ENCODE measurements at places on chromosomes 7 and 10. TPM values are rescaled to one million over a fixed set of nuclear protein-coding genes. Genes with fewer than 3 reads are reported as not detected.

DNA sequence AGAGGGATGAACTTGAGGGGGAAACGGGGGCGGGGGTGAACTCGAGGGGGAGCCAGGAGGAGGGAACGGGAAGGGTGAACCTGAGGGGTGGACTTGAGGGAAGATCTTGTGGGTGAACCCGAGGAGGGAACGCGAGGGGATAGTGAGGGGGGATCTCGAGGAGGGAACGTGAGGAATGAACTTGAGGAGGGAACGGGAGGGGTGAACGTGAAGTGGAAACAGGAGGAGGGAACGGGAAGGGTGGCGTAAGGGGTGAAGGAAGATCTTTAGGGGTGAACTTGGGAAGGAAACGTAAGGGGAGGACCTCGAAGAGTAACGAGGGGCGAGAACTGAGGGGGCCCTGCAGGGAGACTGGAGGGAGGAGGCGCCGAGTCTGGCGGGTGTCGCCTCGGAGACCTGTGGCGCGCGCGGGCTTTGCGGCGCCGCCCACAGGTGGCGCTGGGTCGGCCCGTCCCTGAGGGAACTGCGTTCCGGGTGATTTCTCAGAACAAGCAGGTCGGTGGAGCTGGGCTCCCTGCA, 651 bp downstream of the MYO3A start:
- peaks cover 2% of the 10 kb centered on the region for H3K4me1 ChIP-seq
- peak overlapping the region; percentile 84 for H3K4me3 ChIP-seq
- no peaks in the 10 kb centered on the region for H3K27me3 ChIP-seq
- no peak overlapping the region for H3K27ac ChIP-seq

GRCh38 chr10:86509145-86509544, 12.4 kb downstream of the WAPL start:
- H3K4me3 ChIP-seq, result no peak overlapping the region
- H3K4me1 ChIP-seq, result no peaks in the 10 kb centered on the region
- H3K27me3 ChIP-seq, result no peaks in the 10 kb centered on the region
- H3K36me3 ChIP-seq, result peaks cover 82% of the 10 kb centered on the region
- no peak for DNase-seq
- H3K27ac ChIP-seq, result no peak overlapping the region

DNA sequence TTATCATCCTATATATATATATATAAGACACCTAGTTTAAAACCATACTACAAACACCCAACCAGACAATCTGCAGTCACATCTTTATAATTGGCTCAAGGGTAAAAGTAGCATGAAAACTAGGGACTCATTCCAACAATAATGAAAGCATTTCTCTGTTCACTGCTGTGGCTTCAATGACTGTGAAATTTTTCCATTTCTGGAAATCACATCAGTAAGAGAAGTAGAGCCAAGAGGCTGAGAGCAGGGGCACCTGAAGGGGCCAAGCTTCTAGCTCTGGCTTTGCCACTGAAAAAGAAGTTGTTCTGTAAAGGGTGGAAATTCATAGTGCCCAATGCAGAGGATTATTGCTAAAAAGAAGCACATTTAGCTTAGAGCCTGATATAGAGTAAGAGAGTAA, 158.6 kb upstream of the GLI3 start:
- no peaks in the 10 kb centered on the region for H3K36me3 ChIP-seq
- no peak for DNase-seq
- H3K4me3 ChIP-seq, result no peak overlapping the region
- no peaks in the 10 kb centered on the region for H3K27me3 ChIP-seq
- H3K27ac ChIP-seq, result no peak overlapping the region

DNA sequence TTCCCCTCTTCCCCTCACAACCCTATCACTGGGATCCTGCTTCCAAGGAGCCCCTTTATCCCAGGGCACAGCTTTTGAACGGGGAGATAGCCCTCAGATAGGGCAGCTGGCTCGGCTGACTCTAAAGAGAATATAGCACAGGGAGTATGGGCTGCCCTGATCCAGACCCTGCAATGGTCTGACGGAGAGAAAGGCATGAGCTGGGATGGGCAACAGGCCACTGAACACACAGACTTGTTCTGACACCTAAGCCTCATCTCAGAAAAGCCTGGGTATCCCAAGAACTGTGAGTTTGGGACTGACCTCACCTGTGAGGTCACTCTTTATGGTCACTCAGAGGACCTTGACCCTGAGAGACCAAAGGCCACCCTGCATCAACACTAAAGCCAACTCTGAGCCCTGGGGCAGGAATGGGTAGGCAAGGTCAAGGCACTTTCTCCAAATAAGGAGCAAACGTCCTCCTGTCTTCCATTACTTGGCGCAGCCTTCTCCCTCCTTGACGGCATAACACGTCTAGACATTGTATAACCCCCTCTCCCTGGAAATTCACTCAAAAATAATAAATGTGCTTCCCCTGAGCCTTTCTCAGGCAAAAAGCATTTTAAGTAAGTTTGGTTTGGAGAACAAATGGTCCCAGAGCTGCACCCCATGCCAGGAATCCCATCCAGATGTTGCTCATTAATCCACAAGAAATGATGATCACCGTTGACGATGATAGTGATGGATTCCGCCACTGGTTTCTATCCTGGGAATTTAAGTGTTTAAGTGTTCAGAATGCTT, 8.2 kb upstream of the LRRC18 start:
- DNase-seq, result no peak
- peaks cover 3% of the 10 kb centered on the region for H3K4me1 ChIP-seq

- no peak for DNase-seq
- no peak overlapping the region for H3K4me3 ChIP-seq
- no peak overlapping the region for H3K27ac ChIP-seq
- H3K4me1 ChIP-seq, result no peaks in the 10 kb centered on the region
- H3K36me3 ChIP-seq, result peaks cover 8% of the 10 kb centered on the region
- H3K27me3 ChIP-seq, result no peaks in the 10 kb centered on the region
Observed at GRCh38 chr10:5645944-5646617, 20.3 kb downstream of the ASB13 start.

- no peak for DNase-seq
- H3K4me3 ChIP-seq, result no peak overlapping the region
- no peaks in the 10 kb centered on the region for H3K27me3 ChIP-seq
- no peaks in the 10 kb centered on the region for H3K36me3 ChIP-seq
Observed at GRCh38 chr10:44853148-44853734, 57.9 kb upstream of the TMEM72 start.

- H3K4me1 ChIP-seq, result no peaks in the 10 kb centered on the region
- DNase-seq, result no peak
- no peaks in the 10 kb centered on the region for H3K36me3 ChIP-seq
- H3K27me3 ChIP-seq, result no peaks in the 10 kb centered on the region
- no peak overlapping the region for H3K27ac ChIP-seq
- H3K4me3 ChIP-seq, result no peak overlapping the region
Observed at GRCh38 chr10:34156781-34157425, 658.2 kb downstream of the PARD3 start.

- H3K36me3 ChIP-seq, result no peaks in the 10 kb centered on the region
- H3K4me3 ChIP-seq, result no peak overlapping the region
- DNase-seq, result no peak
- no peak overlapping the region for H3K27ac ChIP-seq
- no peaks in the 10 kb centered on the region for H3K27me3 ChIP-seq
Observed at GRCh38 chr10:37710831-37711616, 146.4 kb downstream of the ZNF248 start.

GRCh38 chr7:105910172-105910571, 33.8 kb upstream of the ATXN7L1 start:
- no peak overlapping the region for H3K4me3 ChIP-seq
- peaks cover 24% of the 10 kb centered on the region for H3K36me3 ChIP-seq
- no peak overlapping the region for H3K27ac ChIP-seq
- no peaks in the 10 kb centered on the region for H3K27me3 ChIP-seq

- peaks cover 5% of the 10 kb centered on the region for H3K36me3 ChIP-seq
- no peaks in the 10 kb centered on the region for H3K27me3 ChIP-seq
- H3K4me3 ChIP-seq, result no peak overlapping the region
- DNase-seq, result no peak
- H3K4me1 ChIP-seq, result no peaks in the 10 kb centered on the region
Observed at GRCh38 chr7:158609313-158609974, 21.8 kb upstream of the PTPRN2 start.

DNA sequence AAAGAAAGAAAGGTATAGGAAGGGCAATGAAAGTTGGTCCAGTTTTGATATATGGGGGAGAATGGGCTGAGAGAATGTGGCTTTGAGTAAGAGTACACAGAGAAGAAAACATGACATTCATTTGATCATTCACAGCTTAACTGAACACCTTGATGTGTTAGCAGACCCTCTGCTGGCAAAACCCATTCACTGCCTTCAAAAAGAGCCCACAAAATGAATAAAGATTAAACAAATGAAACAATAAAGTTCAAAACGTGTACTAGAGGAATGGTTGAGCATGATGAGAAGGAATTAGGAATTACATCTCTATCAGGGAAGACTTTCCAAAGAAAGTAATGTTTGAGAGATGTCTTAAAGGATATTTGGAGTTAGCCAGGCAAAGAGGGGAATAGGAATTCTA, 2.1 kb downstream of the WEE2 start:
- H3K4me3 ChIP-seq, result no peak overlapping the region
- H3K4me1 ChIP-seq, result peaks cover 12% of the 10 kb centered on the region
- no peaks in the 10 kb centered on the region for H3K36me3 ChIP-seq
- DNase-seq, result no peak
- no peaks in the 10 kb centered on the region for H3K27me3 ChIP-seq
- no peak overlapping the region for H3K27ac ChIP-seq

- no peaks in the 10 kb centered on the region for H3K4me1 ChIP-seq
- no peak overlapping the region for H3K4me3 ChIP-seq
- no peak overlapping the region for H3K27ac ChIP-seq
Observed at GRCh38 chr7:17069146-17069545, 187.4 kb upstream of the AGR3 start.

GRCh38 chr7:117588352-117588794, 108.5 kb downstream of the CFTR start:
- peaks cover 10% of the 10 kb centered on the region for H3K4me1 ChIP-seq
- H3K4me3 ChIP-seq, result peak overlapping the region; percentile 2
- H3K27ac ChIP-seq, result no peak overlapping the region
- no peaks in the 10 kb centered on the region for H3K27me3 ChIP-seq
- DNase-seq, result no peak

DNA sequence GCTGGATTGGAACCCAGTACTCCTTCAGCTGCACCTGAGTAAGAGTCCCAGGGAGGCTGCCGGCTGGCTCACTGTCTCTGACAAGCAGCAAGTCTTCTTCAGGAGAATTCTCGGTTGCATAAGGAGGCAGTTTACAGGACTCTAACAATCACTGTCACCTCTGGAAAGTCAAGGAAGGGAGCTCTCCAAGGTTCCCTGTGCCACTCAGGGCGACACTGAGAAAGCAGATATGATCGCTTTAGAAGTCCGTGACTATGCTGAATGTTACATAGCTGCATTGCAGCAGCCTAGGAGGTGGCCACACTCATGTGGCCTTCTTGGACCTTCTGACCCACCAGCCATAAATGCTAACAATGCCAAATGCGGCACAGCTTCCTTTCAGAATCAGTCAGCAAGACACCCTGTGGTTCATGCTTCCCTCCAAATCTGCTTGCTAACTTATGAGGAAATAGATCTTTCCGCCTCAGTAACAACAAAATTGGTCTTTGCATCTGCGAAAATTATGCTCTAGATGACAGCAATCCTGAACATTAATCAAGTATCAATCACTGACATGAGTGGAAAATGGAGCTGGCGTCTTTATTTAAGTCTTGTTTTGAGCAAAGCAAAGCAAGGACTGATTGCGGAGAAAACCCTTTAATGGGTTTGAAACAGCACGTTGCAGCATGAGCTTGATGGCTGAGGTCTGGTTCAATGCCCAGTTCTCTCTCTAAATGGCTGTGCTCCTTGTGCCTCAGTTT, 132.9 kb downstream of the ATXN7L1 start:
- no peak overlapping the region for H3K27ac ChIP-seq
- no peaks in the 10 kb centered on the region for H3K27me3 ChIP-seq
- peaks cover 4% of the 10 kb centered on the region for H3K4me1 ChIP-seq
- no peaks in the 10 kb centered on the region for H3K36me3 ChIP-seq
- DNase-seq, result peak; percentile 65
- H3K4me3 ChIP-seq, result no peak overlapping the region

- no peak for DNase-seq
- H3K36me3 ChIP-seq, result no peaks in the 10 kb centered on the region
- no peak overlapping the region for H3K4me3 ChIP-seq
- H3K27ac ChIP-seq, result no peak overlapping the region
- no peaks in the 10 kb centered on the region for H3K4me1 ChIP-seq
- H3K27me3 ChIP-seq, result no peaks in the 10 kb centered on the region
Observed at GRCh38 chr7:19508124-19508523, 200.7 kb downstream of the POLR1F start.

GRCh38 chr7:19181634-19182033, 36.4 kb upstream of the FERD3L start:
- no peaks in the 10 kb centered on the region for H3K36me3 ChIP-seq
- no peak for DNase-seq
- H3K27me3 ChIP-seq, result no peaks in the 10 kb centered on the region
- H3K4me3 ChIP-seq, result no peak overlapping the region
- H3K27ac ChIP-seq, result no peak overlapping the region
- H3K4me1 ChIP-seq, result no peaks in the 10 kb centered on the region

GRCh38 chr7:4849390-4849789, 12.4 kb downstream of the PAPOLB start:
- H3K27ac ChIP-seq, result peak overlapping the region; percentile 52
- no peak for DNase-seq
- H3K27me3 ChIP-seq, result no peaks in the 10 kb centered on the region
- H3K4me3 ChIP-seq, result peak overlapping the region; percentile 7
- H3K4me1 ChIP-seq, result peaks cover 9% of the 10 kb centered on the region
- H3K36me3 ChIP-seq, result peaks cover 5% of the 10 kb centered on the region

DNA sequence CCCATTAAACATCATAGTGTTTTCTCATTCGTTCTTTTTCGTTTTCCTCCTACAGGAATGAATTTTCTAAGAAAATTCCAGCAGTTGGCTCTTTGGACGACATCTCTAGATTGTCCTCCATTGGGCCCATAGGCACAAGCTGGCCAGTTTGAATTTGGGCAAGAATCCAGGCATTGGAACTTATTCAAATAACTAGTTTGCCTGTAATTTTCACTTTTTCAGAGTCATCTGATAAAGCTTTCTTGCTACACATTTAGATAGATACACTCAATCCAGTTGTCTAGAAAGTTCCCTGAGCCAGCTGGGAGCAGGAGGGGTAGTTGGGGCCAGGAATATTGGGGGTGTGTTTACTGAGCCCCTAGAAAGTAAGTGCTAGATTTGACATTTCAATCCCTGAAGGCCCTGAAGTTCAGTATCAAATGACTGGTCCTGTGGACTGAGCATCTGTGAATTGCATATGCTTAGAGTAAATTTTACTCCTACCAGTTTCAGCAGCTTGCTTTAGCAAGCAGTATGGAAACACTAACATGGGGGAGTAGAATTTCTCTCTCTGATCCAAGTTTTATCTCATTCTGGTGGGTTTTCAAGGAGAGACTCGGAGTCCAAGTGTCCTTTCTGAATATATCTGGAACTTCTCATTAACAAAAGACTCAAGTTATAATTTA, 5.2 kb downstream of the EGFR start:
- peaks cover 30% of the 10 kb centered on the region for H3K27me3 ChIP-seq
- no peaks in the 10 kb centered on the region for H3K4me1 ChIP-seq
- no peaks in the 10 kb centered on the region for H3K36me3 ChIP-seq
- DNase-seq, result no peak
- no peak overlapping the region for H3K4me3 ChIP-seq

The NKX6-2 gene
- total RNA-seq, result not detected

The SPDYE2B gene
- total RNA-seq, result not detected

The IFIT3 gene
- not detected for total RNA-seq

Measured in endodermal cell (in vitro differentiated cells).